ENCODE measurements at places on chromosomes 3 and 15.

DNA sequence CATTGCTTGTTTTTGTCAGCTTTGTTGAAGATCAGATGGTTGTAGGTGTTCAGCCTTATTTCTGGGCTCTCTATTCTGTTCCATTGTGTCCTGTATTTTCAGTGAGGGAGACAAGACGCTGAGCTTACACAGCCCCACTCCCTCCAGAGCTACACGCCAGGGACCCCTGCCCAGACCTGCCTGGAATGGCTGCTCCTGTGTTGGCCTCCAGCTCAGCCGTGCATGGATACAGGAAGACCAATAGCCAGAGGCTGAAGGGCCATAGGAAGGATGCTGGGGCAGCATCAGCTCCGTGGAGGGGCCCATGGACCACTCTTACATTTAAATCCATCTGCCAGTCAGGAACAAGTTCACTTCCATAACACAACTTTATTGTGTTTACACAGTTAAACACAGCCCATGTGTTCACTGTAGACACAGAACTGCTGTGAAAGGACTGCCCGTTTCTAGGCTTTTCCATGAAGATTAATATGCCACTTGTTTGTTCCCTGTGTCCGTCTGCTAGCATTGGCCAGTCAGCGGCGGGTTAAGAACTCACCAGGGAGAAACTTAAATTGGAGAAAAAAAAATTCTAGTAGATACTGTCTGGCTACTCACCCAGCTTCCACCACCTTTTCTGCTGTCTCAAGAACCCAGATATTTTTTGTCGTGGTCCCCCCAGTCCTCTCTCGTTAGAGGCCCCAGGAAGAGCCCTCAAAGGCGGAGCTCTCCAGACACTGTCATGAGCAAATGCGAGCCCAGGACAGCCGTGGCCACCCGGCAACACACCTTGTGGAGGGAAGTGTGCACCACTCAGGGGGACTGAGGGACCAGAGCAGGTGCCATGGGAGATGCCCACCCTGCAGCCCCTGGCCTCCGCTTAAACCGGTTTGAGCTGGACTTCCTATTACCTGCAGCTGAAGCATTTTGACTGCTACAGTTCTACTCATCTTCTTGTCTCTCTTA, 142.3 kb upstream of the MEF2A start:
- no peak for DNase-seq

- DNase-seq, result no peak
These were observed 71.3 kb downstream of the MESD start for GRCh38 chr15:80918196-80918783.

GRCh38 chr3:54042259-54042823, 80.0 kb upstream of the CACNA2D3 start:
- DNase-seq, result no peak

DNA sequence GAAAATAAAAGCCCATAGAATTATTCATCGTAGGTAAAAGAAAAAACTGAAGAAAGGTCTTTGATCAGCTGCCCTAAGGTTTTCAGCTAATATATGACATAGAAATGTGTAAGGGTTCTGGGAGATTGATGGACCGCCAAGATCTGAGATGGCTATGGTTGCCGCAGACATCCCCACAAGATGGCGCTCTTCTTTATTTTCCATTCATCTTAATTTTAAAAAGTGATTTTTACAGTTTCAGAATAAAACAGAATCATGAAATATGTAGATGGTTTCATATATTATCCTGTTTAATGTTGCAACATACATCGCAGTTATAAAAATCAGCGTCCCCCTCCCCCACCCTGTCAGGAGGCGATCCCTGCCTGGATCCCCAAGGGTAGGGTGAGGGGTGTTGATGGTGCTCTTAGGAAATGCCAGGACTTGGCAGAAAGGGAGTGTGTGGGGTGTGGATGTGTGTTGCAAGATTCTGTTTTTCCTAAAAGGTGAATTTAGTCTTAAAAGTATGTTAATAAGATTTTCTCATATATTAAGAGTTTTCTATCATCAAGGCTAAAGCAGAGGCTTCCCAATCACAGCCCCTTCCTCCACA, 68.8 kb downstream of the ANXA2 start:
- DNase-seq, result peak; percentile 5

DNA sequence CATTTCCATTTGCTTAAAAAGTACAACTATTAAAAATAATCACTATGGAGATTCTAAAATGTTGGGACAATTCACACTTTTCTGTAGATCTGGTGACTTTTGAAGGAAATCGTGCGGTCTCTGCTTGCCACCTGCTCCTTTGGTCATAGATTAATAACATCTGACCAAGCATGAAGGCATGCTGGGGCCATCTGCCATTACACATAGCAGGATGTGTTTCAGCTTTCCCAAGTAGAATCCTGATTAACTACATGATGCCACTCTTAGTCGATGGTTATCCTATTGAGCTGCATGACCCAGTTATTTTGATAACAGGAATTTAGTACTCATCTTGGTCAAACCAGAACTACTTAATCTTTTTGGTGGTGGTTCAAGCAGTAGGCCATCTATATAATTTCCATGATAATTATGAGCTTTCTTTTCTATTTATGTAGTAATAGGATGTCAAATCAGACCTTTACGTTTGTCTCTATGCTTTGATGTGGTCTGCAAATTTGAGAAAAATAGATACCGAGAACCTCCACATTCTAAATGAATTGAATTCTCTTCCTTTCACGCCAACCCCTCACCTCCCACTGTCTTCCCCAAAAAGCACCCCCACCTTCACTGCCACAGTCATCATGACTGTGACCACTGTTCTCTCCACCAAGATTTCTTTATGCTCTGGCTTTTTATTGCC, 158.1 kb downstream of the DIPK2A start:
- DNase-seq, result no peak

- no peak for DNase-seq
These were observed 36.6 kb downstream of the MKRN2 start for GRCh38 chr3:12593473-12593872.

DNA sequence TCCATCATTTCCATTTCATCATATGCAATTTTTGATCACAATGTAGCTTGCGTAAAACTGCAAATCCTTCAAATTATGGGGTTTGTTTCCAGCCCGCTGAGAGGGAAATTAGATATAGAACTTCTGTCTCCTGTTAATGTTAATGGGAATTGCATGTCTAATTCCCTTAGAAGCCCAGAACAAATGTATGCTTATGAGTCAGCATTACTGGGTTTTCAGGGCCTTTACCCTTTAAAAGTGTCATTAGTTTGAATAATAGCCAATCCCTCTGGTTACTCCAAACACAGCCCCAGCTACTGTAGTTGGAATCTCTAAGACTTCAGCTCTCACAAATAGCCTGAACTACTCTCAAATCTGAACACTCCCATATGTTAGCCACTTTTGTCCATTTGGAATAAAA, 439.4 kb downstream of the C3orf38 start:
- DNase-seq, result no peak

DNA sequence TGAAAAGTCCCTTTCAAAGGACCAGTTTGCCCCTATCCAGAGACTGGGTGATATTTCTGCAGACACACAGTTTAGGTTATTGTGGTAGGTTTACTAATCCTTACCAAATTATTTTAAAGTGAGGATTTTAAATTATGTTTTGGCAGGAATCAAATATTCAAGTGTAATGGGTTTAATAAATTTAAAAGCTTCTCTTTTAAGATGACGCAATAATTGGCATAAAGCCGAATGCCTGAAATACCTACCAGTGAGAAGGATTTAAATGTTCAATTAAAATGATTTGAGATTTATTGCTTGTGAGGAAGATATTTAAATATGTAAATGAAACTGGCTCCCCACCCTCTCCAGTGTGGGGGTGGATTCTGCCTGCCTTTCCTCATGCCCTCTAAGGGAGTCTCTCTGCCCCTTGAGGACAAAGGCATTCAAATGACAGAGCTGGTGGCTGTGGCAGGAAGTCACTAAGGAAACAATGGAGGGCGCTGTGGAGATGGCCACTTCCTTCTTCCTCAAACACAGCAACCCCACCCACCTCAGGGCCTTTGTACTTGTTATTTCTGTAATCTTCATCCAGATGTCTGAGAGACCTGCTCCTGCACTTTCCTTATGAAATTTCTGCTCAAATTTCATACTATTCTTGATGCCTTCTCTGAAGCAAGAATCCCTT, 131.7 kb downstream of the TNIK start:
- peak; percentile 10 for DNase-seq

DNA sequence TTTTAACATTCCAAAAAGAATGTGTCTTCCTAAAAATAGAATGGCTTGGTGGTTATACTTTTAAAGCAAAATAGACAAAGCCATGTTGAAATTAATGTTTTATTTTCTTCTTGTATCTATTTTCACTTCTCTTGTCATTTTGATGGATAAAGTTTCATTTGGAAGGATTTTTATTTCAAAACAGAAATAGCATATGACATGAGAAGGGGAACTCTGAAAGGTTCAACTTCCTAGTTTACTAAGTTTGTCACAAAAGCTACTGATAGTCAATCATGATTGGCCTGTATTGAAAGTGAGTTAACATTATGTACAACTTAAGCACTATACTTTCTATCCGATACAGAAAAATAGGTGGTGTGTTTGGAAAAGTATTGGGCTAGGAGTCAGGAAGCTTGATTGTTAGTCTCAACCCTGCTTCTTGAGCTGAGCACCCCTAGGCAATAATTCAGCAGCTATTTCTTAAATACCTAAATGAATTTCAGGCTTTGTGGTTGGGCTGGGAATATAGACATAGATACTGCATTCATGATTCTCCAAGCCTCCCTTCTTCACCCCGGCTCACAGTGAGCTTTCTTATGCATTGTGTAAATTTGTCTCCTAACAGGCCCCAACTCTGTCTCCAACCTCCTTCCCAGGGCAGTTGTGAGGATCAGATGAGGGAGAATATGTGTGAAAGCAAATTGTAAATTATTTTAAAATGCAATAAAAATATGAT, 46.9 kb upstream of the CSPG4 start:
- no peak for DNase-seq

DNA sequence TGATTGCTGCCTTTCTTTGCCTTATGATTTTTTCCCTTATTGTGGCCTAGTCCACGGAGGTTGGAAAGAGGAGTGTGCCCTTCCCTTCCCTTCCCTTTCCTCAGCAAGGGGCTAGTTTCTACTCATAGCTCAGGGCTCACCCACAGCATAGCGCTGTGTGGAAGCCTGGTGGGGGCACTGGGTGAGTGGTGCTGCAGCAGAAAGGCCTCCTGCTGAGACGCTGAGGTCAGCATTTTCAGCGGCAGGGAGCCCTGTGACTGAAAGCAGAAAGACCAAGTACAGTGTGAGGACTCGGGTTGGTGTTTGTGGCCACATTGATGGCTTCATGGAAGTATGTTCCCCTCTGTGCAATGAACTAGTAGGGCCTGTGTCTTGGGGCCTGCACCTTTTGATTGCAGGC, 21.9 kb downstream of the CACNA1D start:
- DNase-seq, result no peak

DNA sequence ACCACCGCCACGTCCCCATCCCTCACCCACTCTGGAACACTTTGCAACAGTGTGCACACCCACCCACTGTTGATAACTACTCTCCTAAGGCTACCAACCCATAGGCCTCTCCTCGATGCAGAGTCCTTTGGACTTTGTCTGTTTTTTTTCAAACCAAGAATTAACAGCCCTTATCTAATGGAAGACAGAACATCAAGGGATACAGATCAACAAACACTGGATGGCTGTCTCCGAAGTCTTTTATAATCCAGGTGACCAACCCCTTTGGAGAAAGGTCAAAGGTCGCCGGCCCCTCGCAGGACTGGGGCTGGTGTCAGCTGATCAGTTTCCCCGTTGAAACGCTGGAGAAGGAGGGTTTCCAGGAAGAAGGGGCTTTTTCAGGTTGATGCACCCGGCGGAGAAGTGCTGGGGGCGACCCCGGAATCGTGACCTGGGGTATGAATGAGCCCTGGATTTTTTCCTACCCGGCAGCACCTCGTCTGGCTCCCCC, 532 bp downstream of the B4GALT4 start:
- no peak for DNase-seq

GRCh38 chr3:183074881-183075280, 24.4 kb downstream of the MCCC1 start:
- no peak for DNase-seq

- DNase-seq, result no peak
These were observed 85.3 kb downstream of the PIK3R4 start for GRCh38 chr3:130661140-130661891.

DNA sequence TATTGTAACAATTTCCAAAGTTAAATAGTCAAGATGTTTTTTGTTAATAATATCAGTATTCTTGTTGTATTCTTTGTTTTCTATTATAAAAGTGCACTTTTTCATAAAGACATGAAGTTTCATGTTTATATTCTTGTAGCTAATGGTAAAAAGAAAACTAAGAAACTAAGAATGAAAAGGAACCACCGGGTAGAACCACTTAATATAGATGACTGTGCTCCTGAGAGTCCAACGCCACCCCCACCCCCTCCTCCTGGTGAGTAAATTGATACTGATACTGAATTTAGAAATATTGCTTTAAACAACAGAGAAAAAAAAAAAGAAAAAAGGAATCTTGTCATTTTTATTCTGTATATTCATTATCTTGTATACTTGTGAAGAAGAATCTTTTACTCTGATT, 13.4 kb downstream of the DHFR2 start:
- DNase-seq, result no peak

DNA sequence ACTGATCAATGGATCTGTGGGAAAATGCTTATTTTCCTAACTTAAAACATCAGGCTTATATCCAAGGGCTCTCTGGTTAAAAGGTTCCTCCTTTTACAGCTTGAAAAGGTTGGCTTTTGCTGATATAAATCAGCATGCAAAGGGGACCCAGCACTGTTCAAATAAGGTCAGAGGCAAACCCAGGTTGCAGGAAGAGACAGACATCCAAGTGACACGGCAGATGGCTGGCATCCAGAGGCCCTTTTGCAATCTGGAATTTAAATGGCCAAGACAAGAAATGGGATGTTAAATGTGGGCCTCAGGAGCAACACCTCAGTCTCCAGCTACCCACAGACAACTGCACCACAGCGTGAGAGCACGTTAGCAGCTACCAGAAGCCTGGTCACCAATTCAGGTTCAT, 6.3 kb downstream of the SH3BP5 start:
- DNase-seq, result no peak

- DNase-seq, result no peak
These were observed 127.3 kb downstream of the FEZF2 start for GRCh38 chr3:62246094-62246493.

DNA sequence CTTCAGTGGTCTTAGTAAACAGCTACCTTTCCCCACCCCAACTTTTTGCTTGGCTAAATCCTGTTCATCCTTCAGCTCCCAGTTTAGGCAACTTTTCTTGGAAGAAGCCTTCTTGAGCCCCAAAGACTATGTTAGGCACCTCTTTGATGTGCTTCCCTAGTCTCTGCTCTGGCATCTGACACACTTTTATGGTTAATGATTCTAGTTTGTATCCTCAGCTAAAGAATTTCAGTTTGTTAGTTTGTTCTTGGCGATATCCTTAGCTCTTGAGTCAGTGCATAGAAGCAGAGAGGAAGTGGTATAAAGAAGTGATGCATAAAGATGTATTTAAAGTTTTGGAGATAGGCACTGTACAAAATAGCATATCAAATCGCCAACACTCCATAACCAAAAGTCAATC, 168.4 kb downstream of the WDR72 start:
- DNase-seq, result no peak

GRCh38 chr3:144590854-144591253, 619.2 kb downstream of the DIPK2A start:
- DNase-seq, result no peak

DNA sequence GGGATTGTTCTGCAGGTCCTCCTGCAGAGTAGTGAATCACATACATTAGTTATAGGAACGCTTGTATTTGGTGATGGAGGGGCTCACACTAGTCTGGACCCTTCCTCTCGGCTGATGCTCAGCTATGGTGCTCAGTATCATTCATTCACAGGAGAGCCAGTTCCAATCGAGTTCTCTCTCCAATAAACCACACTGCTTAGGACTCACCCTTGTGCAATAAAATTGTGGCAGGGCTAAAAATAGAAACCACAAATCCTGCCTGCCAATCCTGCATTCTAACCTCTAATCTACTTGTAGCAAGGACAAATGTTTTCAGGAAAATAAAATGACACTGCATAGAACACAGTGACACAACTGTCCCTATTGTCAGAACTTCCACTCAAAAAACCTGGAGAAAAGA, 138.4 kb upstream of the TBL1XR1 start:
- DNase-seq, result no peak
